ENCODE measurements at places on chromosomes 16 and 17.

DNA sequence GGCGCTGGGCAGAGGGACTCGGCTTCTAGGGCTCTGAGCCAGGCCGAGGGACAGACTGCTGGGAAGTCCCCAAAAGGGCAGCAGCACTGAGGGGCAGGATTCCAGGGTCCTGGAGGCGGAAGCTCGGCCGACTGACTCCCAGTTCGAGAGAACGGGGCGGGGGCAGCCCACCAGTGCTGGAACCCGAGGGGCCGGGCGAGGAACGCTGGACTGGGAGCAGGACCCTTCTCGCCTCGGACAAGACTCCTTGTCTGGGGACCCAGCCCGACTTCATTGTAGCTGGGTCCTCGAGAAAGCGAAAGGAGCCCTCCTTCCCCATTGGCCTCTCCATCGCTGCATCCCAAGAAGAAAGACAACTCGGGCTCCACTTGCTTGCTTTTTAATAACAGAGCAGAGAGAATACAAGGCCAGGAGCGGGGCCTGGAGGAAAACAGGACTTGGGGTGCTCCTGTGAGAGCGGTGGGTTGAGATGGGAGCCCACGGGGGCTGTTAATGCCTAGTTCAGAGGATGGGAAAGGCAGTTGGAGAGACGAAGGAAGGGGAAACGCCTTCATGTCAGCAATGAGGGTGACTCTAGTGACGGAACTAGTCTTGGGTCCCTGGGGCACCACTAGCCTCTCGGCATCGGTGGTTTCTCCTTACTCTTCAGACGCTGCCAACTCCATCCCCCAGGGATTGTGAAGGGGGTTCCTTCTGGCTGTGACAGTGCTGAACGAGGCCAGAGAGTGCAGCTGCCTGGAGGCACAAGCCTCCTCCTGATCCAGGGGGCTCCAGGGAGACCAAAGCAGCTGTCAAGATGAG is 492 bp upstream of the CAMTA2 start:
- no peak for DNase-seq

DNA sequence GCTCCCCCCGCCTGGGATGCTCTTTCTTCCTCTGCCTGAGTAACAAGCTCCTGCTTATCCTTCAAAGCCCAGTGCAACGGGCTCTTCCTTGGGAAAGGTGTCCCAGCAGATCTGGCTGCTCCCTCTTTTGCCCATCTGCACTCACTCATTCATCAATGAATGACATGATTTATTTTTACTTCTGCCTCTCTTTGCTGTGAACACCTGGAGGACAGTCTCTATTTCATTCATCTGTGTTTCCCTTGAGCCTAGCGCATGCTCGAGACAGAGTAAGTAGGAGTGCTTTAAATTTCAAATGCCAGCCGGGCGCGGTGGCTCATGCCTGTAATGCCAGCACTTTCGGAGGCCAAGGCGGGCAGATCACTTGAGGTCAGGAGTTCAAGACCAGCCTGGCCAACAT is 22.0 kb upstream of the GINS2 start:
- DNase-seq = no peak

DNA sequence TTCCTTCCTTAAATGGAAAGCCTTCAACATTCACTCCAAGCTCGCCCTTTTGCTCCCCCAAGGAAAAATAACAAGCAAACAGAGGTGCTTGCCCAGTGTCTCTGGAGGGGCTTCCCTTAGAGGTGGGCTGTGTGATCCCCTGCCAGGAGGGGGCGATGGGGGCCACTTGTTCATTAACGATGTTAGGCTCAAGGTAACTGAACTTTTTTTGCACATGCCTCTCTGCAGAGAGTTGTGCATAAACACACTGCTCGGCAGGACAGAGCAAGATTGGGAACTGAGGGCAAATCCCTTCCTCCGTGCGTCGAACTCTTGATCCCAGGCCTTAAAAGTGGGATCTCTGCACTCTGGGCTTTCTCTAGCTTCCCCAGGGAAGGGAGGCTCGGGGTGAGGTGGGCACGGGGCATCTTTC is 15.5 kb upstream of the NAGLU start:
- no peak for DNase-seq

- no peak for DNase-seq
Measured at GRCh38 chr16:56294014-56294413, 102.7 kb downstream of the GNAO1 start.

DNA sequence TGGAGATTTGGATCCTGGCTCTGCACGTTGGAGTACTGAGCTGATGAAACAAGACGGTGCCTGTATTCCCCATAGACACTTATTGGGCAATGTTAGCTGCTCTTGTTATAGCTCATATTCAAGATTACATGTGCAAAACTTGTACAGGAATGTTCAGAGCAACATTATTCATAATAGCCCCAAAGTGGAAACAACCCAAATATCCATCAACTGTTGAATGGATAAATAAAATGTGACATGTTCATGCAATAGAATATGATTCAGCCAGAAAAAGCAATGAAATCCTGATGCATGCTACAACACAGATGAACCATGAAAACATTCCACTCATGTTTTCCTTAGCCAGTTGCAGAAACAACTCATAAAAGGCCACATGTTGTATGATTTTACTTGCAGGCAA is 5.7 kb upstream of the SDR42E1 start:
- no peak for DNase-seq

GRCh38 chr17:27284811-27285415 is 9.0 kb upstream of the WSB1 start:
- DNase-seq = no peak

DNA sequence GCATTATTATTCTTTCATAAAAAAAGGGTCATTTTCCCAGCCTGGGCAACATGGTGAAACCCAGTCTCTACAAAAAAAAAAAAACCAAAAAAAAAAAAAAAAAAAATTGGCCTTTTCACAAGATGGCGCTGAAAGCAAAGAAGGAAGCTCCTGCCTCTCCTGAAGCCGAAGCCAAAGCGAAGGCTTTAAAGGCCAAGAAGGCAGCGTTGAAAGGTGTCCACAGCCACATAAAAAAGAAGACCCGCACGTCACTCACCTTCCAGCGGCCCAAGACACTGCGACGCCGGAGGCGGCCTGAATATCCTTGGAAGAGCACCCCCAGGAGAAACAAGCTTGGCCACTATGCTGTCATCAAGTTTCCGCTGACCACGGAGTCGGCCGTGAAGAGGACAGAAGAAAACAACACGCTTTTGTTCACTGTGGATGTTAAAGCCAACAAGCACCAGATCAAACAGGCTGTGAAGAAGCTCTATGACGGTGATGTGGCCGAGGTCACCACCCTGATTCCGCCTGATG is 4.9 kb upstream of the PGAP6 start:
- no peak for DNase-seq

GRCh38 chr16:59510008-59510424 is 775.9 kb upstream of the GOT2 start:
- no peak for DNase-seq

GRCh38 chr16:47058295-47059086 is 85.0 kb upstream of the DNAJA2 start:
- DNase-seq = no peak

DNA sequence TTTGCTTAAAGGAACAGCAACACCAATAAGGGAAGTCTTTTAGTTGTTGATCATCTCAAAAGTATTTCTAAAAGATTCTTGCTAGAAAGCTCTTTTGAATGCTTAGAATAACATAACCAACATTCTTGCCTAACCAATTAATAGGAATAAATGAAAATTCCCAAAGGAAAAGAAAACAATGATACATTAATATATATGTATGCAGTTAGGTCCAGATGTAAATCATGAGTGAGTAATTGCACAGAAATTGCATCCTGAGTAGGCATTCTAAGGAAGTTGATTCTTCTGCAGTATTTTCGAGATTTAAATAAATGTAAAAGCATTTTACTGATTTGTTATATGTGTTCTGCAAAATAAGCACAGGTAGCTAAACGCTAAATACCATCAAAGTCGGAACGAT is 22.1 kb downstream of the COX10 start:
- DNase-seq = no peak

GRCh38 chr16:11350921-11351335 is 5.7 kb downstream of the RMI2 start:
- no peak for DNase-seq

GRCh38 chr16:85306793-85307551 is 194.7 kb upstream of the CIBAR2 start:
- DNase-seq = no peak

DNA sequence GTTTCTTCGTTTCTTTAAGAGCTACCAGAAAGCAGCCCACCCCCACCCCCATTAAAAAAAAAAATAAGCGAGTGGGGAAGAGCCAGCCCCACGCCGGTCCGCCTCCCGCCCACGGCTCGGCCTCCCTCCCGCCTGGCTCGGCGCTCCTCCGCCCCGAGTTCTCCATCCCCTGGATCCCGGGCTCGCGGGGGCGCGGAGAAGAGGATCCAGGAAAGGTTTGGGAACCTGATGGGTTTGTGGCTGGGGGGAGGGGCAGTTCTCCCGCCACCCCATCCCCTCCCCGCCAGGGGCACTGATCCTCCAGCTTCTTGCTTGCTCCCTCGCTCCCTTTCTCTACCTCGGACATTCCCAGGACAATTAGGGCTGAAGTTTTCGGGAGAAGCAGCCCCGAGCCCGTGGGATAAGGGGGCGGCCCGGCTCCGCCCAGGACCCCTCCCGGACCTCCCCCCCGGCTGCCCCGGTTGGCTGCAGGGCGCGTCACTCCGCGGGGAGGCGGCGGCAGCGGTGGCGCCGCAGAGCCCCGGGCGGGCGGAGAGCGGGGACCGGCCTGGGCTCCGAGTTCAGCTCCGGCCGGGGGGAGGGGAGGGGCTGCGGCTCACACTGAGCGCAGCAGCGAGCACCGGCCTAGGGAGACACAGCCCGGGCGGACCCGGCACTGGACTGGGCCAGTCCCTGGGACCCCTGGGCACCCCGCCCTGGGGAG is 1.0 kb upstream of the SALL1 start:
- peak; percentile 92 for DNase-seq

DNA sequence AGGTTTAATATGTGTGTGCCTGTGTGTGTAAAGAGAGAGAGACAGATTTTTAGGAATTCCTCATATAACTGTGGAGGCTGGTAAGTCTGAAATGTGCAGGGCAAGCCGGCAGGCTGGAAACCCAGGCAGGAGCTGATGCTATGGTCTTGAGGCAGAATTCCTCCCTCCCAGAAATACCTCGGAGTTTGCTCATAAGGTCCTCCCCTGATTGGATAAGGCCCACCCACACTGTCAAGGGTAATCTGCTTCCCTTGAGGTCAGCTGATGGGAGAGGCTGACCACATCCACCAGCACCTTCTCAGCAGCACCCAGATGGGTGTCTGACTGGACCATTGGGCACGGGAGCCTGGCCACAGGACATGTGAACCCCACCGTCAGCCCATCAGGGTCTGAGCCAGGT is 42.4 kb downstream of the C16orf95 start:
- no peak for DNase-seq

DNA sequence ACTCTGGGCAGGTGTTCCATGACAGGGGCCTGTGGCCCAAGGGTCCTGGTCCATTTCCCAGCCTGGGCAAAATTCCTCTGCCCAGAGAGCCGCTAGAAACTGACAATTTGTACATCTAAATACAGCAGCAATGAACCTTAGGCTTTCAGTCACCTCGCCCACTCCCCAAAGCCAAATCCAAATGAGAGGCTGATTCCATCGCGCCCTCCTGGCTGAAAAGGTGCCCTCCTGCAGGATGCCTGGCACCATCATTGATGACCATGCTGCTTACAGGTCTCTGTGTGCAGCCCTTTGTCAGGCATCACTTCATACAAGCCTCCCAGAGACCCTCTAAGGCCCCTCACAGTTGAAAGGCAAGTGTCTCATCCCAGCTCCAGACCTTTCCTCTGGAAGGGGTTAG is 114.7 kb downstream of the C16orf78 start:
- no peak for DNase-seq

- no peak for DNase-seq
Measured at GRCh38 chr17:36095992-36096391, 6.0 kb upstream of the CCL3 start.

DNA sequence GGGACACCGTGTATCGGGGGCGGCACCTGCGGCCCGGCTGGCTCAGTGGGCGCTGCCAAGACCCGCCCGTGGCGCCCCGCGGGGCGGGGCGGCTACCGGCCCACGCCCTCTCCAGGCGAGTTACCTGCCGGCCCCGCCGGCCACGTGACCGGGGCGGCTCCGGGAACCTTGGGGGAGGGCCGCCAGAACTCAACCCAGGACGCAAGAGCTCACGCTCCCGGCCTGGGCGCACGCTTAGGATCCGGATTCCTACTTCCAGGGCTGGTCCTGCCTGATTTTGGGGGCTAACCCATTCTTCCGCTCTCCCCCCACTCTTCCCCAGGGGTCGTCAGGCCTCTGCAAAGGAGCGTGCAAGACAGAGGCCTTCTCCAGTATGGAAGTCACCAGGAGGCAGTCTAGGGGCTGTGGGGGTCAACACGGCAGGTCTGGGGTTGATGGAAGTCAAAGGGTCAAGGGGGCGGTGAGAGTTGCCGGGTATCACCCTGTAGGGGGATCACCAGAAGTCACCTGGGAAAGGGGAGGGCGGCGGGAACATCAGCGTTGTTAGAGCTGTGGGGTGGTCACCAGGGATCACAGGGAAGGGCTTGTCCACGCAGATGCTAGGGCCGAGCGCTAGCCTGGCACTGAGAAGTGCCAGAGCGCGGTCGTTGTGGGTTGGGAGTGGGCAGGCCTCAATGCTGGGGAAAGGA is 354 bp upstream of the ESRP2 start:
- DNase-seq = no peak

- DNase-seq = no peak
Measured at GRCh38 chr17:1492249-1493206, at the start of gene MYO1C. MYO1C (minus strand) TSS chr17:1492686; CDS start chr17:1492487, 199 bp downstream.

GRCh38 chr16:57445510-57445909 is 1.7 kb downstream of the CIAPIN1 start:
- no peak for DNase-seq

DNA sequence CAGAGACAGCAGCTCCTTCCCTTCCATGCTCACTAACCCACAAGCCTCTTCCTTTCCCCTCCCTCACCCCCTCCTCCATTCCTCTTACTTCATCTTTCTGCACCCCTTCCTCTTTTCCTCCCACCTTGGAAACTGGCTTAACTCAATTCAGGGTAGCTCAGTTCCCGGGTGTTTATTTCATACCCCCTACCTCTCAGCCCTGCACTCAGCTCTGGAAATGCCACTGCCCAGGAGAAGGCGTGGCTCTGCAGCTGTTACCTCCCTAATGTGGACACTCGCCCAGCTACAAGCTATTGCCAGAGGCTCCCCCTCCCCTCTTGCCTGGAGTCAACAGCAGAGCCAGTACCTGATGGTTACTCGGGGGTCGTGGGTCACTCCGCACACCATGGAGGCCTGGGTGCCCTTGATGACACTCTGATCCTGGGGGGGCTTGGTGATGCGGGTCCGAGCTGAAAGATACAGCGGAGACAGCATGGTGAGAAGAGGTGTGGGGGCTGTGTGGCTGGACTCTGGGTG is 118.4 kb upstream of the CDC42EP4 start:
- DNase-seq = no peak

DNA sequence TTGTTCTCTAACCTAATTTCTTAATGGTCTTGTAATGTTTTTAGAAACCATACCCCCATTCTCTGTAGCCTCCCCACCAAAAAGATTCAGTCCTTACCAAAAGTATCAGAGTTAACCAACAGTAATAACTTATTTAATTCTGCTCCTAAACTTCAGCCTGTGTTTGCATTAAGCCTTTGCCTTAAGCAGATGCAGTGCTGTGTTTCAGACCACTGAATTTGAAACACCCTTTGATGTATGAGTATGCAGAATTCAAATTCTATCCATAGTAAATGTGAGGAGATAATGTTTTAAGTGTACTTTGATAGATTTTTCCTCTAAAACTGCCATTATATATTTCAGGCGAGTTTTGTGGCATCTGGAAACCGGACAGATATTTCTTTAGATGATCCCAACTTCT is 171.6 kb upstream of the RBL2 start:
- no peak for DNase-seq

- DNase-seq = no peak
Measured at GRCh38 chr16:84460406-84461028, 43.9 kb downstream of the MEAK7 start.

GRCh38 chr17:72152387-72152929 is 31.6 kb downstream of the SOX9 start:
- no peak for DNase-seq
